Activated CD8-positive, alpha-beta memory T cell treated with anti-CD3 and anti-CD28 coated beads for 4 hours (primary cell): ENCODE measurements at places on chromosomes 16 and 17.
A peak's percentile ranks its signal among the peaks of the same experiment; 100 is the strongest.

GRCh38 chr17:80916246-80916645, 75.4 kb upstream of the CHMP6 start:
- no peak for DNase-seq

GRCh38 chr17:78654325-78654724, 77.1 kb upstream of the DNAH17 start:
- DNase-seq = no peak

DNA sequence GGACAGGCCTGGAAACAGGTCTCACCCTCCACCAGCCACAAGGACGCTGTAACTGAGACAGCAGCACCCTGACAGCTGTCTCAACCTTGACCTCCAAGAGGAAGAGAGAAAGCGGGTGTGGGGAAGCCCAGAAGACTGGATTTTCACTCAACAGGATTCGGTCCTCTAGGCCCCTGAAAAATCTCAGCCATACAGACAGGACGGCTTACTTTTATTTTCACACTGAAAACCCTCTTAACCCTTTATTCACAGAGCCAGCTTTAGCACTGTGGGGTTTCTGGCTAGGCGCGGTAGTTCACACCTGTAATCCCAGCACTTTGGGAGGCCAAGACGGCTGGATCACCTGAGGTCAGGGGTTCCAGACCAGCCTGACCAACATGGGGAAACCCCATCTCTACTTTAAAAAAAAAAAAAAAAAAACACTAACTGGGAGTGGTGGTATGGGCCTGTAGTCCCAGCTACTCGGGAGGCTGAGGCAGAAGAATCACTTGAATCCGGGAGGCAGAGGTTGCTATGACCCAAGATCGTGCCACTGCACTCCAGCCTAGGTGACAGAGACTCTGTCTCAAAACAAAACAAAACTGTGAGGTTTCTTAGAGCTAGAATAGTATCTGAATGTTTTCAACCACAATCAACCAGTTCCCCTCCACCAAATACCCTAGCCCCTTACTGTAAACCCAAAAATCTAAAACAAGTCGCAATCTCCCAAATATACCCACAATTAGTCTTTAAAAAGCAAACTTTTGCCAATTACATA, 5.3 kb downstream of the ANKRD11 start:
- DNase-seq = no peak

- no peak for DNase-seq
These were observed 461 bp downstream of the LRRC46 start for GRCh38 chr17:47831934-47832327.

DNA sequence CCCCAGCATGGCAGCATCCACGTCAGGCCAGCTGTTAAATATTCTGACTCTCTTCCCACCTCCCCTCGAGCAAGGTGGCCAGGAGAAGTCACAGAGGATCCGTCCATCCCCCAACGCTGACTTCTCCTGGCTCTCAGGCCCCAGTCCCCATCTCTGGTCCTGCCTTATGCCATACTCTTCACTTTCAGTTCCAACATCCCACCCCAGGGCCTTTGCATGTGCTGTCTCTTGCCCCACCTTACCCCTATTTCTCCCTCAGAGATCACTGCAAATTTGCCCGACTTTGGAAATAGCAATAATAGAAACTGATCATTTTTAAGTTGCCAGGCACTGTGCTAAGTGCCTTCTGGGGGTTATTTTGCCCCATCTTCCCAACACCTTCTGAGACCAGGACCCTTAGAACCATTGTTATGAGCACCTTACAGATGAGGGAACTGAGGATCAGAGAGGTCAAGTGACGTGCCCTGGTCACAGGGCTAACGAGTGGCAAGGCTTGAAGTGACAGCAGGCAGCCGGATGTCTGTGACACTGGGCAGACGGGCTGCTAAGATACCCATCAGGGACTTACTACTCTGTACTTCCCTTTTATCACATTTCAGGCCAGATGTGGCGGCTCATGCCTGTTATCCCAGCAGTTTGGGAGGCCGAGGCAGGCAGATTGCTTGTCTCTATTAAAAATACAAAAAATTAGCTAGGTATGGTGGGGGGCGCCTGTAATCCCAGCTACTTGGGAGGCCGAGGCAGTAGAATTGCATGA, 17.7 kb downstream of the HID1 start:
- no peak for DNase-seq

DNA sequence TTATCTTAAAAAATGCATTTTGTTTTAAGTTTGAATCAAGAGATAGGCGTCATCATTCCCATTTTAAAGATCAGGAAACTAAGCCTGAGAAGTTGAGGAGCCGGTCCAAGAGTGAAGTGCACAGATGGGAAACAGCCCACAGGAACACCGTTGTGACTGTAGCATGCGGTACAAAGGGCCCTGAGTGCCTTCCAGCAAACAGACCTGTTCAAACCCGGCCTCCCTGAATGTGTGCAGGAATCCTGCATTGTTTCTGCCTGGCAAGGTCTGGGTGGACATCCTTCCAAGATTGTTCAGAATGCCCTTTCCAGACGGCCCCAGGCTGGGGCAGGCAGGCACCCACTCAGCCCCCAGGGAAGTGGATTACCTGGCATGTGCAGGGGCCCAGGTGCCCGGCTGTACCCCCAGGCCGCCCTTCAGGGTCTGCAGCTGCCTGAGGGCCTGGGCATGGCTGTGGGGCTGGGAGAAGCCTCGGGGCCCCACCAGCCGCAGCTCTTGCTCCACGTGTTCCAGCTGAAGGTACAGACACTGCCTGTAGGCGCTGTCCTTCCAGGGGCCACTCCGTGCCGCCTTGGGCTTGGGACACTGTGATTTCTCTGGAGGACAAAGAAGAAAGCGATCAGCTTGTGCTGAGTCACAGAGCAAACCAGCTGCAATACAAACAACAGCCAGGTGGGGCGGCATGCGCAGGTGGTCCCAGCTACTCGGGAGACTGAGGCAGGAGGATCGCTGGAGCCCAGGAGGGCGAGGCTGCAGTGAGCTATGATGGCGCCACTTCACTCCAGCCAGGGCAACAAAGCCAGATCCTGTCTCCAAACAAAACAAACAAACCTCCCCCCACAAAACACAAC, 45.0 kb upstream of the GCSH start:
- DNase-seq = no peak

GRCh38 chr17:4881761-4882555, 17.4 kb upstream of the C17orf107 start:
- no peak for DNase-seq

DNA sequence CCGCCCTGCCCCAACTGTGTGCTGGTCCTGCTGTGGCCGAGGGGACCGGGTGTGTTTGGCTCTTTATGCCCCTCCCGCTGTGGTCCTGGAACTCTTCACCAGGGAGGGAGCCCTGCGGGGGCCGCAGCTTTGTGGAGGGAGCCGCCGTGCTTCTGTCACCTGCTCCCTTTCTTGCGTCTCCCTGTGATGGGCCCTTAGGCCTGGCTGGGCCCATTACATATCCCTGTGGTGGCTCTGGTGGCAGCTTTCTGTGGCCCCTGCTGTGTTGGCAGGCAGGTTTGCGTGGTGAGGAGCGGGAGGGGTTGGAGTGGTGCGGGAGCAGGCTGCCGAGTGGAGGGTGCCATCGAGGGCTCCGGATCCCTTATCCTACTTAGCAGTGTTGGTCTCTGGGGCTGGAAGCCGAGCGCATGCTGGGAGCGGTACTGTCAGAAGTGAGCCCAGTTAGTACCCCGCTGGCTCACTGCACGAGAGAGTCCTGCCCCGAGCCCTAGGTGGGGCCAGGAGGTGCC, 60.4 kb downstream of the PDPK1 start:
- no peak for DNase-seq

DNA sequence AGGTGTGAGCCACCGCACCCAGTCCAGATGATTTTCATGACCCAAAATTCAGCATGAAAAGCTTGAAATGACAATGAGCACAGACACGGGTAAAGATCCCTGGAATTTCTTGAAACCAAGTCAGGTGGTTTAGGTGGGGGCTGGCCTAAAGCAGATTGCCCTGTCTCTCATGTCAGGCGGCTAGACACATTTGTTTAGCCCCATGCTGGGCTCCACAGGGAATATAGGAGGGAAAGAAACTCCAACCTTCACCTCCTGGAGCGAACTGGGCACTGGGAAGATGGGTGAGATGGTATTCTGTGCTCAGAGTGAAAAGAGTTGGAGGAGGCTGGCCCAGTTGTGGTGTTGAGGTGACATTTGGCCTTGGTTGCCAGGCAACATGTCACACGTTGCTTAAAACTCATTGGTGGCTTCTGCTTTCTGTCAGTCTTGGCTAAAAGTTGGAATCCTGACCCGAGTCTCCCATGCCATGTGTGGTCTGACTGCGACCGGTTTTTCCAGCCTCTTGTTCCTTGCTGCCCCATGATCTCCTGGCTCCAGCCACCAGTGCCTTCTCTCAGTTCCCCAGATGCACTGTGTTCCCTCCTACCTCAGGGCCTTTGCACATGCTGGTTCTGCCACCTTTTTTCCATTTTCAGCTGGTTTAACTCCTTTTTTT, 113.7 kb downstream of the ABCC6 start:
- no peak for DNase-seq

DNA sequence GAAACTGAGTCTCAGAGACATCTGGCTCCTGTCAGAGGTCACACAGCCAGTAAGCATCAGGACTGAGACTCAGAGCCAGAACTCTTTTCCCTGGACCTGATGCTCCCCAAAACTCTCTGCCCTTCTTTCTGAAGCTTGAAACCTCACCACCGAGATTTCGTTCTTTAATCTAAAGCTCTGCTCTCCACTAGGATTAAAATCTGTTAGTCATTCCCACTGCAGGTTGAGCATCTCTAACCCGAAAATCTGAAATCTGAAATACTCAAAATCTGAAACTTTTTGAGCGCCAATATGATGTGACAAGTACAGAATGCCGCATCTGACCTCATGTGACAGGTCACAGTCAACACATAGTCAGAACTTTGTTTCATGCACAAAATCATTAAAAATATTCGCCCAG, 2.2 kb downstream of the CDH16 start:
- no peak for DNase-seq

DNA sequence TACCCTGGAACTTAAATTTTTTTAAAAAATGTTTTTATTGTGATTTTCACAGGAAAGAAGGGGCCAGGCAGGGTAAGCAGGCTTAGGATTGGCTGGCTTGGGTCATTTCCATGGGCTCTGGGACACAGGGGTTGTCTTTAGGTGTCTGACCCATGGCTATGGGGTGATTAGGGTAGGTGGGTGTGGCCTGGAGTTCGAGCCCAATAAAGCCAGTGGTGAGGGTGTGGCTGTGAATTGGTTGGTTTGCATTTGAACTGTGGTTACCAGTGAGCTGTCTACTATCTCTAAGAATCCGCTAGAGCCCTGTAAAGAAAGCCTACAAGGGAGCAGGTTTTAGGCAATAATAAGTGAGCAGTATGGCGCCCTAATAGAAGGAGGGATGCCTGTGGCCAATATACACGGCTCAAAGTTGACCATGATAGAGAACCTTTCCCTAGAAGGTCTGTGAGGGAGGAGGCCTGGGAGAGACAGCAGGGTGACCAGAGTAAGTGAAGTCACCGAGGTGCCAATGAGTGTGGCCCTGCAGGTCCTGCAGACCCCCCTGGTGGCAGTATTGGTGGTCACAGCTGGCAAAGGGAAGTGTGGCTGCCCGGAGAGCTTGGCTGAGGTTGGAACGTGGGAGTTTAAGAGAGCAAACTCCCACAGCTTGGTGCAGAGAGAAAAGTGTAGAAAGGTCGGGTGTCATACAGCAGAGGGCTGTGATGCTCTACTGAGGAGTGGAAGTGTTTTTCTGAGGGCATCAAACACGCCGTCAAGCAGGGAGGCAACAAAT, 454.0 kb downstream of the WWOX start:
- DNase-seq = no peak

GRCh38 chr16:842711-843560, 42.4 kb upstream of the GNG13 start:
- no peak for DNase-seq

DNA sequence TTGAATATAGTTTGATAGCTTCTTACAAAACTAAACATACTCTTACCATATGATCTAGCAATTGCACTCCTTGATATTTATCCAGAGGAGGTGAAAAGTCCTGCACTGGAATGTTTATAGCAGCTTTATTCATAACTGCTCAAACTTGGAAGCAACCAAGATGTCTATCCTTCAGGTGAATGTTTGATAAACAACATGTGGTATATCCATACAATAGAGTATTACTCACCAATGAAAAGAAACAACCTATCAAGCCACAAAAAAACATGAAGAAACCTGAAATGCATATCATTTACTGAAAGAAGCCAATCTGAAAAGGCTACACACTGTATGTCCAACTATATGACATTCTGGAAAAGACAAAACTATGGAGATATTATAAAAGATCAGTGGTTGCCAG, 16.1 kb downstream of the STAT3 start:
- DNase-seq = no peak

DNA sequence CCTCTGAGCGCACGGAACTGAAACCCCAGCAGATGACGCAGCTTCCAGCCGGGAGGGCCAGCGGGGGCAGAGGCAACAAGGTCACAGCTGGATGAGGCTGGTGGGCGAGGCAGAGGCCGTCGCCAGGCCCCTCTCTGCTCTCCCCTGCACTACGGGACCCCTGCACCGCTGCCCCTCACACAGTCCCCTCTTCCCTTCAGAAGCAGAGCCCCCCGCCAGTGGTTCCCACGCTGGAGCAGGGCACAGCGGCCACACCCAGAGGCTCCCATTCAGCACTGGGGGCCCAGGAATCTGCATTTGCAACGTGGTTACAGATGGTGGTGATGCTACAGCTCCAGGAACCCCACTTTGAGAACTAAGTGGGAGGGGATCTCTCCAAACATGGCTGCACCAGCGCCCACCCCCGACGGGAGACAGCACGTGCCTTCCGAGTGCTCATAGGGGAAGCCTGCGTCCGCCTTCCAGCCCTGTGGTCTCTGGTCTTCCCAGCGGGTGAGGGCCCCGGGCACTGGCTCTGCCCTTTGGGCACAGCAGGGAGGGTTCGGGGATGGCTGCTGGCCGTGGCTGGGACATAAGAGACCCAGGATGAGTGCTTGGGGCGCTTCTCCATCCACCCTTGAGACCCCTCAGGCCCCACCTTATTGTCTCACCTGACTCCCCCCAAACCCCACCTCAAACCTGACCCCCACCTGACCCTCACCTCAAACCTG, 4.7 kb upstream of the RAB40B start:
- DNase-seq = no peak

DNA sequence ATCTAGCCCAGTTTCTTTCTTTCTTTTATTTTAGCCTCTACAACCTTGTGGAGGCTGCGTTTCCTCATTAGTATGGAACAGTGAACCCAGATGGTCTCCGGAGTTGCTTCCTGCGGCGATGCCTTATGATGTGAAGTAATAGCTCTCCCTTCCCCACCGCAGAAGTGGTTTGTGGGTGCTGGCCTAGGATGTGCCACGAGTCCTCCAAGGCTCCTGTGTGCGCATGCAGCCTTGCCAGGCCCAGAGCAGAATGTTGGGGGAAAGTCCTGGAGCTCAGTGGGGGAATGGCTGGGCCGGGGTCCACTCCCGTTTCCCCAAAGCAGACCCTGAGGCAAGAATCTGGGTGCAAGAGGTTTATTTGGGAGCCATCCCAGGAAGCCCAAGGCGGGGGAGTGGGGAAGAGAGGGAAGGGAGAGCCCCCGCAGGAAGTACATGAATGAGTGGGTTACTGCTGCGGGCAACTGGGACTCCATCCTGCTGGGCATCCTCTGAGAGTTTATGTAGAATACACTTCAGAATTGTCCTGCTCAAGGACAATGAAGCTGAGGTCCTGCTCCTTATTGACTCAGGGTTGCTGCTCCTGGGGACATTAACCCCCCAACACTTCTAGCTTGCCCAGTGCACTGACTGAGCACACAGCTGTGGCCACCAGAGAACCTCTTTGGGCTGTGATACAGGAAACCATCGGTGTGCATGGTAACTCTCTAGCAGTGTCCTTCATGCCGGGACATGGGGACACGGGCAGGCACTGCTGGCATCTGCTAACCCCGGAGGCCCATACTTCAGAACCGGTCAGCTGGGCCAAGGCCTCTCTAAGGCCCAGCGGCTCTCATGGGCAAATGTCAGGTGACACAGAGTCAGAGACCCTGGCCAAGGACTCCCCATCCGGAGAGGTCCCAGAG, 3.7 kb upstream of the HCRT start:
- DNase-seq = no peak

GRCh38 chr17:48804936-48805411, 12.1 kb downstream of the TTLL6 start:
- DNase-seq = peak; percentile 48
